ENCODE measurements at places on chromosomes 6 and 20. TPM values are rescaled to one million over a fixed set of nuclear protein-coding genes. Genes with fewer than 3 reads are reported as not detected.
A peak's percentile ranks its signal among the peaks of the same experiment; 100 is the strongest.

GRCh38 chr20:5397393-5397792 lies 80.6 kb upstream of the PROKR2 start:
- no peak for DNase-seq

DNA sequence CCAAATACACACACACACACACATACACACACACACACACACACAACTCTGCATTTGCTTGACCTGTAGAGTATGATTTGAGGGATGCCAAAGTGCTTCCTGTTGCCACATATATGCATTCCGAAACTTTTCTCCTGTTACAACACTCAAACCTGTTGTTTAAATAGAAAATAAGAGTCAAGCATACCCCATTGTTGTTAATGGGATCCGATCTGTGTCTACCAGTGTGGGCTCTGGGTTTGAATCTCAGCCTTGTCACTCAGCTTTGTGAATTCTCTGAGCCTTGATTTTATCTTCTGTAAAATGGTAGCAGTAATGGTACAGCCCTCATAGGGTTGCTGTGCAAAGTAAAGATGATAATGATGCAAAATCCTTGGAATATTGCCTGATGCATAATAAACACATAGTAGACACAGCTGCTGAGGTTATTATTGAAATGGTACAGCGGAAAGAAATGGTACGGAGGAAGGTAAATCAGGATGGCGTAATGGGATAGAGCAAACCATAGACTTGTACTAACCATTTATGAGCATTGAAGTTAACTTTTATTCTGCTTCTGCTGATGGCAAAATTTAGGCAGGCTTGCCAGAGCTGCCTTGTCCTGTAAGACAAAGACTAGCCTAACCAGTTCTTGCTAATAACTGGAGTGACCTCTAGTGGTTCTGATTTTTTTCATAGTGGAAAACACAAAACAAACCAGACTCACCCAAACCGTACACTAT lies 113.5 kb upstream of the PHACTR1 start:
- peak; percentile 72 for DNase-seq

DNA sequence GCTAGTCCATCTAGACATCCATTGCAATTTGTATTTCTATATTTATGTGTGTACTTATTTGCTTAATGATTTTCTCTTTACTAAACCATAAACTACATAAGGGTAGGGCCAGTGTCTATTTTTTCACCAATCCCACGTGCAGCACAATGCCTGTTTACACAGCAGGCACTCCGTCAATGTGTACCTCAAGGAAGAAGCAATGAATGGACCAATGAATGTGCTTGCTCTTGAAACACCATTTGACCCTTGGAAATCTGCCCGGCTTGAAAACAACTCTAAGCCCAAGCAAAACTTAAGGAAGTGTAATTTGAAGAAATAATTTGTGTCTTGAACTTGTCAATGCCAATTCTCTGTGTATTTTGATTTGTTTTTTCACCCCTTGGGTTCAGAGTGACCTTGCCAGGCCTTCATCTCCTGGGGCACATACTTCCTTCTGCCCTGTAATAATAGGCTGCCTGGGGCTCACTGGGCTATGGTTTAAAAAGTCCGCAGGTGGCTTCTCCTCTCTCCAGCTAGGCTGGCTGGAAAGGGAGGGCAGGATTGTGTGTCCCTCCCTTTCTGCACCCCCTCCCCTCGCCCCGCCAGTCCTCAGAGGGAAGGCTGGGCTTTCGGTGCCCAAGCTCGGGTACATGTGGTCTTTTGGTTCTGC lies 140.8 kb upstream of the ARMC2 start:
- DNase-seq = no peak

GRCh38 chr6:89410788-89411144 lies 1.3 kb downstream of the RRAGD start:
- no peak for DNase-seq

DNA sequence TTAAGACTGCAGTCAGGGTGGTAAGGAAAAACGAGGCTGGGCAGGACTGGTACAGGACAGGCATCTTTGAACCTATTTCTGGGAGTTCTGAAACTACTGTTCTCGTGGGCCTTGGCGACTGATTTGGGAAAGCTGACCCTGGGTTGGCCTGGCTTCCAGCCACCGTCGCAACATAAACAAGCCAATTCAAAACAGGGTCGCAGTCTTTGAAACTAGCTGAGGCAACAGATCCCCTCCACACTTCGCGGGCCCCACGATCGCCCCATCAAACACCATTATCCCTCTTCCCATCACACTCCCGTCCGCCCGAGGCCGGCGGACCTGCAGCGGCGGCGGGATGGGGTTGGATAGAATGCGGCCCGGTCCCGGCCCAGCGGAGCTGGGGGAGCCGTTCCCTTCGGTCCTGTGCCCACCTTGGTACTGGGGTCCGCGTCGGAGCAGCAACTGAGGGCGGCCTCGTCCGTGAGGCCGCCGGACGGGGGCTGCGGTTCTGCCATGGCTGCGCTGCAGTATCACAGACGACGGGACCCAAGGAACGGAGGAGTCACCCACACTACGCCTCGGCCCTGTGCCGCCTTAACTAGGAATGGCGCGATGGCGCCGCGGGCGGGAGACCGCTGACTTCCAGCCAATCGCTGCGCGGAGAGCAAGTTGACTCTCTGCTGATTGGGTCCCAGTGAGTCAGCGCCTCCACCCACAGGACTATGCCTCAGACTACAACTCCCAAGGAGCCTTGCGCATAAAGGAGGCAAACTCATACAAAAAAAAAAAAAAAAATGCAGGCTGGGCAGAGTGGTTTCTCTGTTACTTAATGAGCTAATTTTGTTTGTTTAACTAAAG lies at the start of gene GLO1:
Gene GLO1 (minus strand): TSS at position 588 of the 840 bp plus-strand sequence. CDS start 91 bp downstream, at position 497.
- DNase-seq = peak; percentile 98

DNA sequence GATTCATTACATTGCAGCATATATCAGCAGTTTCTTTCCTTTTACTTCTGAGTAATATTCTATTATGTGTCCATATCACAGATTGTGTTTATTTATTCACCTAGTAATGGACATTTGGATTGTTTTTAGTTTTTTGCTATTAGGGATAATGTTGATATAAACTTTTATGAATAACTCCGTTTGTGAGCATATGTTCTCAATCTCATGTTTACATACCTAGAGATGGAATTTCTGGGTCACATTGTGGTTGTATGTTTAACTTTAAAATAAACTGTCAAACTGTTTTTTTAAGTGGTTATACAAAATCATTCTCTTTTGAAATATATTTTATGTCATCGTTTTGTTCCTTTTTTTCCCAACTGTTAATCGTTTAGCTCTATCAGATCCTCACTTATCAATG lies 311.6 kb downstream of the MMUT start:
- no peak for DNase-seq

GRCh38 chr6:45645302-45645701 lies 267.6 kb upstream of the SUPT3H start:
- DNase-seq = no peak

GRCh38 chr6:37362101-37362828 lies 8.5 kb downstream of the RNF8 start:
- no peak for DNase-seq

DNA sequence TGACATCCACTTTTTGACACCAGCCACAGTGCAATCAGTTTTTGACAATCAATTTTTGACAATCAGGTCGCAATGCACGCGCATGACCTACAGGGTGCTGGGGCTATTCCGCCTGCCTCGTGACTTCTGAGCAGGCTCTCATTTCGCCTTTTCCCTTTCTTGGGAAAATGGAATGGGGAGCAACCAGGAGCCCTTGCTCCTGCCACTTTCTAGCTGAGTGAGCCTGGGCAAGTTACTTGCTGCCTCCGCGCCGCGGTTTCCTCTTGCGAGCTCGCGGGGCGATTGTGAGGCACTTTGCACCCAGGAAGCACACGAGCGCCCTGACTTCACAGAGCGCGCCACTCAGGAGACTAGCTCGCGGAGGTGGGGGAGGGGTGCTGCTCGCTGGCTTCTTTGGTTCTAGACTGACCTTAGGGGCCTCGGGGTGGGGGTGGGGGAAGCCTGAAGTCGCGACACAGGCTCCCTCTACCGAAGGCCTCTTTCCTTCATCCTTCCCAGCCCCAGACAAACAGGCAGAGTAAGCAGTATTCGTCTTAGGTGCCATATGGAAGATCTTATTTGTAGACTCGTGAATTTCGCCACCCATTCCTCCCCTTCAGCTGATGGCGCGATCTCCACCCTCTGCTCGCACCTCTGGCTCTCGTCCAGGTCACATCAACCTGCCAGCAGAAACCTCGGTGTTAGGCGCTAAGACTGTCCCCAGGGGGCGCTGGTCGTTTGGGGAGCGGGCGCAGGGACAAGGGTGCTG lies 4.6 kb downstream of the TP53TG5 start:
- peak; percentile 68 for DNase-seq

- DNase-seq = peak; percentile 21
Measured at GRCh38 chr6:30238178-30238795, 25.1 kb upstream of the TRIM26 start.

DNA sequence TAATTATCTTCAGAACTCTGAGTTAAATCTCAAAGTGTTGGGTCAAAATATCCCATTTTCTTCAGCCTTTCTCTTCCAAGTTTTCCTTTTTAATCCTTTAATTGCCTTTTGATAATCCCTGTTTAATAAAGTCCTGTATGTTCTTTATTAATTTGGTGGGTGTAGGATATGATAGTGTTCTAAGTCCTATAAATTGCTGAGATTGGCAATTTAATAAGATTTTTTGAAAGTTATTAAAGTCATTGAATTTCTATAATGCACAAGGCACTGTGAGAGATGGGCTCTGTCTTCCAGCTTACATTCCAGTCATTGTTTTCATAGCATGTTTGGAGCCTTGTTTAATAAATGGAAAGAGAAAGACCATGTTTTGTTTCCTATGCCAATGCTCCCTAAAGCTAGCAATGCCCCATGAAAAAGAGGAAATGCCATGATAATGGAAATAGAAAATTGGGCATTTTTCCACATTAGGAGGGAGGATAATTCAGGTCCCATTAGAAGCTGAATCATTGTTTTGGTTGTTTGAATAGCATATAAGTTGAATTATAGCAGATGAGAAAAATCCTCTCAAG lies 404.8 kb downstream of the CD109 start:
- DNase-seq = peak; percentile 3

The TAF11 gene
- total RNA-seq = 18.2 TPM

The ZBTB2 gene
- 17.8 TPM for total RNA-seq
